ENCODE measurements at places on chromosomes 7 and 10. TPM values are rescaled to one million over a fixed set of nuclear protein-coding genes. Genes with fewer than 3 reads are reported as not detected.

- no peak overlapping the region for H3K27ac ChIP-seq
- peaks cover 8% of the 10 kb centered on the region for H3K4me1 ChIP-seq
- no peak overlapping the region for H3K4me3 ChIP-seq
- no peaks in the 10 kb centered on the region for H3K36me3 ChIP-seq
These were observed 123.0 kb downstream of the CXCL12 start for GRCh38 chr10:44261710-44262455.

ASB10 gene
- total RNA-seq, result not detected

- no peak overlapping the region for H3K4me3 ChIP-seq
- H3K36me3 ChIP-seq, result no peaks in the 10 kb centered on the region
- no peak for DNase-seq
- no peaks in the 10 kb centered on the region for H3K4me1 ChIP-seq
- H3K27me3 ChIP-seq, result no peaks in the 10 kb centered on the region
These were observed 327.8 kb downstream of the WDR37 start for GRCh38 chr10:1384026-1384425.

DNA sequence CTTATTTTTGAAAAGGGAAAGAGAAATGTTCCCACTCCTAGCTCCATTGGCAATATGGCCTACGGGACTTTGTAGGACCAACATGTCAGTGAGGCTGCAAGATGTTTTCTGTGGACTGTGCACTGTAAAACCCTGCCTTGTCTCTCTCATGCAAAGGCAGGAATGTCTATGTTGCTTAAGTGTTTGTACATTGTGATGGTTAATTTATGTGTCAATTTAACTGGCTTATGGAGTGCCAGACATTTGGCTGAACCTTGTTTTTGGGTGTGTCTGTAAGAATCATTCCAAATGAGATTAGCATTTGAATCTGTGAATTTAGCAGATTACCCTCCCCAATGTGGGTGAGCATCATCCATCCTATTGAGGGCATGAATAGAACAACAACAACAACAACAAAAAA lies 4.1 kb upstream of the PCLO start:
- H3K4me3 ChIP-seq, result no peak overlapping the region
- H3K4me1 ChIP-seq, result peaks cover 2% of the 10 kb centered on the region
- no peak for DNase-seq
- no peak overlapping the region for H3K27ac ChIP-seq

GRCh38 chr10:132336064-132336746 lies 4.2 kb downstream of the LRRC27 start:
- no peaks in the 10 kb centered on the region for H3K36me3 ChIP-seq
- H3K4me1 ChIP-seq, result no peaks in the 10 kb centered on the region
- no peak overlapping the region for H3K27ac ChIP-seq
- no peak overlapping the region for H3K4me3 ChIP-seq
- H3K27me3 ChIP-seq, result no peaks in the 10 kb centered on the region

PDE6C gene
- total RNA-seq, result not detected

GRCh38 chr7:101718363-101719122 lies 89.4 kb upstream of the MYL10 start:
- no peaks in the 10 kb centered on the region for H3K27me3 ChIP-seq
- H3K36me3 ChIP-seq, result no peaks in the 10 kb centered on the region
- H3K4me1 ChIP-seq, result no peaks in the 10 kb centered on the region
- H3K27ac ChIP-seq, result no peak overlapping the region

- no peak overlapping the region for H3K4me3 ChIP-seq
- no peak overlapping the region for H3K27ac ChIP-seq
- H3K4me1 ChIP-seq, result no peaks in the 10 kb centered on the region
- no peaks in the 10 kb centered on the region for H3K36me3 ChIP-seq
- DNase-seq, result no peak
- H3K27me3 ChIP-seq, result no peaks in the 10 kb centered on the region
These were observed 1.1 kb downstream of the ACTL6B start for GRCh38 chr7:100654908-100655831.

THSD7A gene
- total RNA-seq, result 1.8 TPM

EVX1 gene
- total RNA-seq, result not detected

DNA sequence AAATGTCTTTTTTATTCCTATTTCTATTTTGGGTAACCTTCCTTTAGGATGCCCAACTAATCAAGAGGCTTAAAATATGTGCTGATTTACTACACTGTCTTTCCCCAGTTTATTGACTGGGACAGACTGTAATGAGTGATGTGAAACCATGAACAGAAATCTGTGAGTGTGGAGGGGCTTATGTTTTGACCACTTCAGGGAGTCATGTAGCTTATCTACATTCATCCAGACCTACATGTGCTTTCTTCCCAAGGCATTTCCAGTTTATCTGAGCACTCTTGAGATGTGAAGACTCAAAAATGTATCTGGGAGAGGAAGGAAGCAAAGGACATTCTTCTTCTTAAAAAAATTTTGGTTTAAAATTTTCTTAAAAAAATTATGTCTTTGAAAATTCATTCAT lies 45.2 kb downstream of the STAM start:
- no peak overlapping the region for H3K27ac ChIP-seq
- H3K4me1 ChIP-seq, result no peaks in the 10 kb centered on the region
- H3K4me3 ChIP-seq, result no peak overlapping the region
- H3K36me3 ChIP-seq, result no peaks in the 10 kb centered on the region

Data from ovary (tissue), 10 donors.